G401 (cell line): ENCODE measurements at places on chromosomes 2 and 18.

- peak; percentile 70 for DNase-seq
Measured at GRCh38 chr2:151238527-151239487, 22.9 kb downstream of the RBM43 start.

- peak; percentile 65 for DNase-seq
Measured at GRCh38 chr18:48840491-48840877, 110.3 kb downstream of the SMAD7 start.

GRCh38 chr2:136022396-136023146 is 37.1 kb upstream of the DARS1 start:
- DNase-seq, result no peak

DNA sequence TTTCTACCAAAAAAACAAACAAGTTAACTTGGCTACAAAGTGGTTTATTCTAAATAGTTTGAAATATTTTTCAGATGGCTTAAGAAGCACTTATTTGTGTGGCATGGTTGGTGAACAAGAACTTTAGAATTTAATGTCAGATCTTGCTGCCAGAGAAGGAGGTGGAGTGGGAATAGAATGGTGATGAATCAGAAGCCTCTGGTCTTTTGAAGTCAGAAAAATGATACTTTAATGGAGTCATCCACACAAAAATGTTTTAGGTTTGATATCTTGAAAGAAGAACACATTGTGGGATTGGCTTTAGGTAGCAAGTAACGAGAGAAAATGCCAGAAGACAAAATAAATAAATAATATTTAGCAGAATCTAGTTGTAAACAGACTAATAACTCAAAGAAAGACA is 243.1 kb upstream of the FANCL start:
- DNase-seq, result no peak

DNA sequence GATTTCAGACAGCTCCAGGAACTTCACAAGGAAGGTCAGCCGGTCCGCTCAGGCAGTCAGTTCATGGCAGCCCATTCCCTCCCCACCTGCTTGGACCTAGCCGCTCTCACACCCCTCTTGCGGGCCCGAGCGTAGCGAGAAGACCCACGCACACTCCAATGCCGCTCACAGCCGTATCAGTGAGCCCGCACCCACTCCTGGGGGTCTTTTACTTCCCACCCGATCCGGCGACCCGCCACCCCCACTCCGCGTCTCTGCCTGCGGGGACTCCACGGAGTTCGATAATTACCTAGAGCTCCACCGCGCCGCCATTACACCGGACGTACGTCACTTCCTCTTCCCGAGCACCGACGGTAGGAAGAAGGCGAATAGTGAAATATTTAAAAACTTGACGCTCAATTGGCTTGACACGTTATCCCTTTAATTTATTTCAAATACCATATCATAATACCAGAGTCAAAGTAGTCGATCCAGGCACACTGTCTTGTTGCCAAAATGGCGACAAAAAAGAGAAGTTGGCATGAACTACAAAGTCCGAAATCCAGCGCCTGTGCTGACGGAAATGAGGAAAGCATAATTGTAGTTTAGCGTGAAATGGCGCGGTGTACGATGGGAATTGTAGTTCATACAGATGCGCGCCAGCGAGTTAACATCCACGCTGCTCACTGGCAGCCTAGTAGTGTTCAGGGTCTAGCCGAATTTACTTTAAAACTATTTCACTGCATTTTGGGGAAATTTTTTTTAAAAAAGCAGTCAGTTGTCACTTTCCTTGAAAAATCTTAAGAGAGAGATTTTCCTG is at the start of gene CWC22:
Gene CWC22, minus strand, starts transcription at position 517 of the 799 bp plus-strand sequence. CDS start 13,956 bp downstream, outside the sequence.
- peak; percentile 95 for DNase-seq
